ENCODE measurements at places on chromosomes 5 and 9.

DNA sequence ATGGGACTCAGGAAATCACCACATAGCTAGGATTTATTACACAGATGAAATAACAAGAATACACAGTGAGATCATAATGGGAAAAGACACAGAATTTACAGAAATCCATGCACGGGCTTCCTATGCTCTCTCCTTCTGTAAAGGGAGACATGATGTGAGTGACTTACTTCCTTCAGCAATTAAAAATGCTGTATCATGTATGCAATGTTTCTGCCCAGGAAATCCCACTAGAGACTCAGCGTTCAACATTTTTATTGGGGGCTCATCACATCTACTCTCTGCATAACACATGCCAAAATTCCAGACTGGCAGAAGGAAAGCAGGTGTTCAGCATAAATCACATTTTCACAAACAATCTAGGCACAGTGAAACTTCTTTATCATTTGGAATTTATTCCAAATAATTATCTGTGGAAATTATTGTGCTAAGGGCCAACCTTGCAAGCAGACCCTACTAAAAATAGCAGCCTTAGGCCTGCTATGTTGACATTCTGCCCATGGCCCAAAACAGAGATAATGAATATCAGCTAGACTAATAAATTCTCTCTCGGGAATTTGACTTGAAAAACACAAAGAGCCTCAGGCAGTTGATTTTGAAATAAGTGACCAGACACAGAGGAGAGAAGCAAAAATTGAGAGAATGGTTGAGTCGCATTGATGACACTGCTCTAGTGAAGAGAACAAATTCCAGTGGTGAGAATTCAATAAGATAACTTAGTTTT is 31.4 kb upstream of the SELENOP start:
- DNase-seq, result no peak

DNA sequence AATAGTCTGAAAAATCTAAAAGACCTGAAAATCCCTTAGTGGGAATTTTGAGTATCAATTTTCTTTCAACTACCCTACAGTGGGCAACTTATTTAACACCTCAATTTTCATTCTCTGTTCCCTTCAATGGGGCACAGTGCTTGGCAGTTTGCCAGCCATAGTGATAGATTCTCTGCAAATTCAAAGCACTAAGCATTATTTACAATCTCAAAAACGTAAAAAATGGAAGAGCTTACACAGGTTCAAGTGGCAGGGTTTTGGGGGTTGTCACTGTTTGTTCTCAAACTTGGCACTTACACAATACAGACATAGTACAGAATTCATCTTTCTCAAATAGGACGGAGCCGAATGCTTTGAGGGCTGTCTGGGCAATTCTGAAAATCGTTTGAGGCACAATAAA is 515.0 kb downstream of the EFNA5 start:
- DNase-seq, result no peak

DNA sequence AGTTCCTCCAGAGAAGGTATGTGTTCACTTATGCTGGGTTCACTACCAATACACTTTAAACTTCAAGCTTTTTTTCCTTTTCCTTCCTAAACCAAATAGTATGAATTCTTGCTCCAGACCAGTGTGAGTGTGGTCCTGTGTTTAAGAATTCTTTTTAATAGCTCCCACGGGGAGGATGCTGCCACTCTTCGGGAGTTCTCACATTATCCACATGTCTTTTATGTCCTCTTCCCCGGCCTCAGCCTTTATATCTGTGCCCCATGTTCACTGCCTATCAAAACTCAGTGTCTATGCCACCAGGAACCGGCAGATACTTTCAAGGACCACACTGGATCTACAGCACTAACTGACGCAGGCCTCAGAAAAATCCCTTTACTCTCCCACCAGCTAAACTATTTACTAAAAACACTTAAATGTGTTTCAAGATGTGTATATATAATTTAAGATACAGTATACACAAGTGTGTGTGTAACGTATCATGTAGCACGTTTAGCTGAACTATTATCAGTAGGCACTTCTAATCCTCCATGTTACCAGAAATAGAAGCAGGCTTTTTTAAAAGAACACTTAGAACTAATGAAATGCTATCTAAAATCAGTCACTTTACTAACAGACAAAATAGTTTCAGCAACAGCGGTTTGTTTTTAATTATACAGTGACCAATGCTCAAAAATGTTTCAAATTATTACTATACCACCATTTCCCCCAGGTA is 88.0 kb downstream of the PLPP1 start:
- no peak for DNase-seq

DNA sequence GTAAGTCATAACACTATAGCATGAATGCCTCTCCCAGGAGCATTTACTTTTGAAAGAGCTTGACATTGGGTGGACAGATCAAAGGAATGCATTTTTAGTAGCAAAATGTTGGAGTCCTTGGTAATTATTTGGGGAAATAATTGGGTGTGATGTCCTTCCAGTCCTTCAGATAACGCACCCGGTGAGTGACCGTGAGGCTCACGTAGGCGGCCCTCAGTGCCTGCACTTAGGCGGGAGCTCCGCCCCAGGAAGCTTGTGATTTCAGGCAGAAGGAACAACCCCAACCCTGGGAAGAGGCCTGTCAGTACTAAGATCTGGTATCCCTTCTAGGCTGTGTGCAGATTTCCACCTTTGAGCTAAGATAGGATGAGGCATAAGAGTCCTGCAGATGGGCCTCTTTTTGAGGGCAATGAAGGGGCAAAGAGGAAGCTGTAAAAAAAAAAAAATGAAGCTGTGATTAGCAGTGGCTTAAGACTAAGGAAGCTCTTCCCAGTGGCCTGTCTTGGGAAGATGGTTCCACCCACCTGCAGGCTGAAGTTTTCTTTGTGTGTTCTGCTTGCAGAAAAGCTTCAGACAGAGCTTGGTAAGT is 14.9 kb downstream of the BTNL9 start:
- DNase-seq, result peak; percentile 56

DNA sequence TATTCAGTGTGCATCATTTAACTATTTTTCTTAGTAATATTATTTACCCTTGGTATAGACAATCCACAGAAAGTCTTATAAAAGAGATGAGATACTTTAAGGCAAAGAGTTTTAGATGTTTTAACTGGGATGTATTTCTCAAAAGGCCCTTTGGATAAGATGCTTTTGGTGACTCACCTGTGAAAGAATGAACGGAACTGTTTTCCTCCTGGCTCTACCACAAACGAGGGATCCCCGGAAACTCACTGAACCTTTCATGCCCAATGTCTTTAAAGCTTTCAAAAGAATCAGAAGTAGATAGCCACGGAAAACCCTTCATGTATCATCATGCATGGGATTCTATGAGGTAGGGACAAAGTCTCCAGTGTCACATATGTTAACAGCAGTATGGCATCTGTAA is 1.6 kb downstream of the ZNF782 start:
- DNase-seq, result no peak

DNA sequence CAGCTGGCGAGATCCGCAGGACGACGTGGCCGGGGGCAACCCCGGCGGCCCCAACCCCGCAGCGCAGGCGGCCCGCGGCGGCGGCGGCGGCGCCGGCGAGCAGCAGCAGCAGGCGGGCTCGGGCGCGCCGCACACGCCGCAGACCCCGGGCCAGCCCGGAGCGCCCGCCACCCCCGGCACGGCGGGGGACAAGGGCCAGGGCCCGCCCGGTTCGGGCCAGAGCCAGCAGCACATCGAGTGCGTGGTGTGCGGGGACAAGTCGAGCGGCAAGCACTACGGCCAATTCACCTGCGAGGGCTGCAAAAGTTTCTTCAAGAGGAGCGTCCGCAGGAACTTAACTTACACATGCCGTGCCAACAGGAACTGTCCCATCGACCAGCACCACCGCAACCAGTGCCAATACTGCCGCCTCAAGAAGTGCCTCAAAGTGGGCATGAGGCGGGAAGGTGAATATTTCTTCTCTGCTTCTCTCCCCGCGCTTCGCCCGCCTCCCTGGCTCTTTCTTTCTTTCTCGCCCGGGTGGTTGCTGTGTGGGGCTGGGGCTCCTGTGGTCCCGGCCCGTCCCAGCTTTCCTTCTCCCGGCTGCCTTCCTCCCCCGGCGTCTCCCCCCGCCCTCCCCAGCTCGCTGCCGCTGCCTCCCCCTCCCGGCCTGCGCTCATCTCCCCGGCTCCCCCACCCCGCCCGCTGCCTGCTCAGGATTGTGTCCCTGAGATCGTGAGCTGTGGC is 2.2 kb downstream of the NR2F1 start:
- peak; percentile 71 for DNase-seq

GRCh38 chr5:53825016-53825415 is 264.6 kb downstream of the NDUFS4 start:
- DNase-seq, result no peak

GRCh38 chr9:113222482-113222841 is 1.1 kb downstream of the SLC31A1 start:
- DNase-seq, result peak; percentile 21
